ENCODE measurements at places on chromosomes 4 and X. TPM values are rescaled to one million over a fixed set of nuclear protein-coding genes. Genes with fewer than 3 reads are reported as not detected.

DNA sequence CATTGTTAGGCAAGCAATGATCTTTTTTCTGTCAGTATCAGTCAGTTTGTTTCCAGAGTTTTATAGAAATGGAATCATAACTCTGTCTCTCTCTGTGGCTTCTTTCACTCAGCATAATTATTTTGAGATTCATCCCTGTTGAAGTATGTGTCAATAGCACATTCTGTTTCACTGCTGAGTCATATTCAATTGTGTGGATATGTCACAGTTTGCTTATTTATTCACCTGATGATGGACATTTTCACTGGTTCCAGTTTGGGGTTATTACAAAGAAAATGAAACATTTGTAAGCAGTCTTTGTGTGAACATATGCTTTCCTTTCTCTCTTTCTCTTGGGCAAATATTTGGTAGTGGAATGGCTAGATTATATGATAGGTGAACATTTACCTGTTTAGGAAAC lies 10.2 kb upstream of the ZNF718 start:
- DNase-seq = no peak

- DNase-seq = no peak
Measured at GRCh38 chr4:24245491-24245820, 338.9 kb downstream of the DHX15 start.

GRCh38 chr4:75038376-75038775 lies 105.5 kb downstream of the PARM1 start:
- no peak for DNase-seq

Gene MAGEE2
- total RNA-seq = not detected
